ENCODE measurements at places on chromosomes 6 and 20.

DNA sequence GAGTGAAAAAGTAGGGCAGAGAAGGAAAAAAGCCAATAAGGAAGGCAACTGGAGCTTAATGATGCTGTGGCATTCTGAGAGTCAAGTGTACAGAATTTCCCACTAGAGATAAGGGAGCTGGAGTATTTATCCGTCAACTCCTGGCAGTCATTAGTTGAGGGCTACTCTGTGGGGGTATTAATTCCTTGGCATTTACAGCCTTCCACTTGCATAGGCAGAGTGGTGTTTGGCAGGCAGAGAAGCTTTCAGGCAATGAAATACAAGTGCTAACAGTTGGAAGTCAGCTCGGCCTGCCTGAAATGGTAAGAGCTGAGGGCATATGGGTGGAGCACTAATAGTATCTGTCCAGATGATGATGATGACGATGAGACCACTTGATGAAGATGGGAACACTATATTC is 207.3 kb upstream of the FLRT3 start:
- DNase-seq = no peak

DNA sequence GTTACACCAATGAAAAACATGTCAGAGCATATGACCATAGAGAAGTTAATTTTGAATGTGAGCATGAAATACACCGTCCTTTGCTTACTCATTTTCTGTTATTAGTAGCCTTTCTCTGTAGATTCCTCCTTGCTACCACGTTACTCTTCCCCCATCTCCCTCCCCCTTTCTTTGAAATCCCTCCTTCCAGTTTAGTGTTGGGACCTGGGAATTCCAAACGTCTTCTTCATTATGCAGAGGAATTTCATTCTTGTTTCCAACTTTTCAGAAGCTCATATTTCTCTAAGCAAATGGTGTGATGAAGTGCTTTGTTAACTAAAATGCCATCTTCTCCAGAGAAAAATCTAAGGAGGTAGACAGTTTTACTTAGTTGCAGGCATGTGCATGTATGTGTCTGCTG is 122.4 kb downstream of the MCHR2 start:
- DNase-seq = no peak

DNA sequence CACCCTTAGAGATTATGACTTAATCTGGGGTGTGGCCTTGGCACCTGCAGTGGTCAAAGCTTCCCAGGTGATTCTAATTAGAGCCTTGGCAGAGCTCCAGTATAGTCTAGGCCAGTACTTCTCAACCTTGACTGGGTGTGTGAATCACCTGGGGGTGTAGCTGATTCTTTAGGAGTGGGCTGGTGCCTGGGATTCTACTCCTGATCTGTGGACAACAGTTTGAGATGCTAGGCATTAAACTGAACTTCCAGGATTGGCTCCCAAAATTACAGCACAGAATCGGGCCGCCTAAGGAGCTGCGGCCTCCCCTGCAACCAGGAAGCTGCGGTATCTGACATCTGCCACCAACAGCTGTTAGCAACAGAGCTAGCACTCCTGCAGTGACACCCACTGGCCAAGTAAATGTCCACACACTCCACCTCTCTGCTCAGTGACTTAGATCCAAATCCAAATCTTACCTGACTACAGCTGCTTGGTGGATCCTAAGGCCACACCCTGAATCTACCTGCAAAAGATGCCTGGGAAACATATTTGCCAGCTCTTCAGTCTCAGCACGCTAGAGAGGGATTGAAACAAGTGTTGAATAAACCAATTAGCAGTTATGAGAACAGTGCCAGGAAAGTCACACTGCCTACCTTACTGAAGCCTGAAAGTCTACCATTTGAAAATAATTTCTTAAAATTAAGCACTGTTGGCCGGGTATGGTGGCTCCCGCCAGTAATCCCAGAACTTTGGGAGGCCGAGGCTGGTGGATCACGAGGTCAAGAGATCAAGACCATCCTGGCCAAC is 126.7 kb downstream of the UNC5CL start:
- no peak for DNase-seq

DNA sequence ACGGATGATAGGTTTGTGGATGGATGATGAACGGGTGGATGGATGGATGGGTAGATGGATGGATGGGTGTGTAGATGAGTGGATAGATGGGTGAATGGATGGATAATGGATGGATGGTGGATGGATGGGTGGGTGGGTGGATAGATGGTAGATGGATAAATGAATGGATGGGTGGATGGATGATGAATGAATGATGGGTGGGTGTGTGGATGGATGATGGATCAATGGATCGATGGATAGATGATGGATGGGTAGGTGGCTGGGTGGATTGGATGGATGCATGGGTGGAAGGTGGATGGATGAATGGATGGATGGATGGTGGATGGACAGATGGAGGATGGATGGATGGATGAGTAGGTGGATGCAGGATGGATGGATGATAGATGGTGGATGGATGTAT is 394.1 kb downstream of the TAF4 start:
- DNase-seq = no peak

DNA sequence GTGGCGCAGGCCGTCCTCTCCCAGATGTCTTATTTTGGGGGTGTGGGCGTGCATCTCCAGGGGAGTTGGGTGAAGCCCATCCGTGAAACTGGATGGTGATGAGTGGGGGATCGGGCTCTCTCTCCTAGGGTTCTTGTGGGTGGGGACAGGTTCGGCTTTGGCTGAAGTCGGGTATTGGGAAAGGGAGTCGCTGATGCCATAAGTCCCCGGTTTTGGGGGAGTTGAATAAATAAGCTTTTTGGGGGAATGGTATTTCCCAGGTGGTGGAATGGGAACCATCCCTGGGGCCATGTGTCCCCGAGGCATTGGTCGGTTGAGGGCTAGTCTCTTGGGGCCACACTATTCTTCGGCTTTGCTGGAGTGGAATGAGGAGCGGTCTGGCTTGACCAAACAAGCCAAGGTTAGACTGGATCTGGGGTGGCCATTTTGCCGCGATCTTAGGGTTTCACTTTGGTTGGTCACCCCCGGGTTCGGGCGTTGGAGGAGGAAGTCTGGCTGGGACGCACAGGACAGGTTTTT is 481 bp downstream of the ZNF133 start:
- no peak for DNase-seq

GRCh38 chr6:43913375-43914271 is 143.6 kb downstream of the VEGFA start:
- no peak for DNase-seq

GRCh38 chr20:48789185-48789668 is 38.6 kb downstream of the PREX1 start:
- DNase-seq = no peak

DNA sequence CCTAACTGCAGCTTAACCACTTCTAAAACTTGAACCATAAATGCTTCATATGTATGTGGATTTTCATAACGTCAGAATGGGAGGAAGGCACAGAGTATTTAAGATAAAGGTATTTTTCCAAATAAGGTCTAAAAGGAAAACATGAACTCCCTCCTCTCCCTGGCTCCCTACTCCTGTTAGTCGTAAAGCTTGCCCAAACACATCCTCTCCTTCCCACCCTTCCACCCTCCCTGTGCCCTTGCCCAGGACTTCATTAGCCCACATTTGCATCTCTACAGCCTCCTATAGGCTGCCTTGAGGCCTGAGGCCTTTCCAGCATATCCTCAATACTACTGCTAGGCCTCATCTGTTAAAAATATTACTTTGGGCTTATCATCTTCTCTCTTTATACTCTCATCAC is 17.1 kb upstream of the SMIM13 start:
- DNase-seq = no peak

DNA sequence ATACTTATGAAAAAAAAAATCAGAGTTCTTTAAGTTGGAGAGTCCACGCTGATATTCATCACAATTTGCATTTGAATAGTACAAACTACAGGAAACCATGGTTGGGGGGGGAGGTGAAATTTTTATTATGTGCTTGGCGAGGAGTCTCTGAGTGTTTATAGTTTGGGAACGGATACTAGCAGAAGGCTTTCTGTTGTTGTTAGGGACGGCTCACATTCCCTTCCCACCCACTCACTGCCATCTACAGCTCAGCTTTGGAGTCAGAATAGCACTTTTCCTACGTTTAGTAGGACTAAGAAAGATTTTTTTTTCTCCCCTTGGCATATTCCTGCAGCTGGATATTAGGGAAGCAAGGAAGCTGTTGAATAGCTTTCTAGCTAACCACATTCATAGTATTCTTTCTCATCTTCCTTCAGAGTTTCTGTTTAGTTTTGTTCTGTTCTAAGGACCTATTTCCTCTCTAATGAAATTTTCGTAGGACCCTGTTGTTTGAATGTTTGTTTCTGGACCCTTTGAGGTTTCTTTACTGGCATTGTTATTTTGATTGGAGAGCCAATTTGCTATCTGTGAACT is 235.1 kb upstream of the ZNF217 start:
- DNase-seq = no peak

GRCh38 chr6:52089758-52090348 is 2.4 kb upstream of the PKHD1 start:
- no peak for DNase-seq

GRCh38 chr6:33848484-33848883 is 44.7 kb upstream of the MLN start:
- DNase-seq = no peak

DNA sequence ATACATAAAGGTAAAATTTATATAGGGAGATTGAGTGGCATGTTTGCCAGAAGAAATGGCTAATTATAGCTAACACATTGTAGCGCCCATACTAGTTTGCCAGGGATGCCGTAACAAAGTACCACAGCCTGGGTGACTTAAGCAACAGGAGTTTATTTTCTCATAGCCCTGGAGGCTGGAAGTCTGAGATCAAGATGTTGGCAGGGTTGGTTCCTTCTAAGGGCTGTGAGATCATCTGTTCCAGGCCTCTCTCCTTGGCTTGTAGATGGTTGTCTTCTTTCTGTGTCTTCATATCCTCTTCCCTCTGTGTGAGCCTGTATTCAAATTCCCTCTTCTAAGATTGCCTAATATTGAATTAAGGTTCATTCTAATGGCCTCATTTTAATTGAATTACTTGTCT is 417.5 kb upstream of the OPRM1 start:
- no peak for DNase-seq

- DNase-seq = no peak
Observed at GRCh38 chr6:138989098-138989983, 1.3 kb upstream of the REPS1 start.

DNA sequence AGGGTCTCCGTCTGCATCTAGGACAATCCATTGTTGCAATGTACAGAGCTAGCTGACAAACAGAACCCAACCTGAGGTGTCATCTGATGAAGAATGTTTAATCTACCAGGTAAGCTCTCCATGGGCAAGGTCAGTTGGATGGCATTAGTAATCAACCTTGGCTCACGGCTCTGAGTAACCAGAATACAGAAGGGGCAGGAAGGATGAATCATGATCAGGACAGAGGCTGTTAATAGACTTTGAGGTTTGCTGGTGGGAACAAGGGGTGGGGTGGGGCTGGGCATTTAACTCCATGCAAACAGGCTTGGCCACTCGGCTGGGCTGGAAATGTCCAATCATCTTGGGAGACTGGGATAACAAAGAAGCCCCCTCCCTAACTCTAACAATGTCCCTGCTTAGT is 77.1 kb upstream of the MRPS10 start:
- no peak for DNase-seq

- no peak for DNase-seq
Observed at GRCh38 chr6:113893451-113893850, 36.3 kb downstream of the MARCKS start.

DNA sequence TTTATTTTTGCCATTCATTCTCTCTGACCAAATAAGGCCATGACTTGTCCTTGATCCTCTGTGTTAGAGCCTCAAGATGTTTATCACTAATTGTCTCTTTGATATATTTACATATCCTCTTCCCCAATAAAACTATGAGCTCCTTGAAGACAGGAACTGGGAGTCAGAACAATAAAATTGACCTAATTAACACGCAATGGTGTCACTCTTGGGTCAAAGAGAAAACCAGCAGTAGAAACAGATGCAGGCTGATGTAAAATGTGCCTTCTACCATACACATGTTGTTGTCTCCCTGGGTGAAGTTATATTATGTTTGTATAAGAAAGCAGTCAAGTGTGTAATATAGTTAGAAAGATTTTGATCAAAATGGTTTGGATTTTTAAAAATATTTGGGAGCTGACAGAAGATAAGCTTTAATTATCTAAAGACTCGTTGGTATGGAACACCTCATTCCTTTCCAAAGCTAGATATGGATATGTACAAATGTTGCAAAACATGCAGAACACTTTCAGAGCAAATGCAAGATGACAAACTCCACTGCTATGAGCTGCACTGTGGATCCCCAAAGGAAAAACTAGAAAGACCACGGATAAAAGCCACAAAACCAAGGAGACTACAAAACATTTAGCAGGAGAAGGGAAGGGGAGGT is 109.7 kb upstream of the STMND1 start:
- no peak for DNase-seq

GRCh38 chr20:62924442-62925075 is 1.7 kb downstream of the DIDO1 start:
- no peak for DNase-seq

DNA sequence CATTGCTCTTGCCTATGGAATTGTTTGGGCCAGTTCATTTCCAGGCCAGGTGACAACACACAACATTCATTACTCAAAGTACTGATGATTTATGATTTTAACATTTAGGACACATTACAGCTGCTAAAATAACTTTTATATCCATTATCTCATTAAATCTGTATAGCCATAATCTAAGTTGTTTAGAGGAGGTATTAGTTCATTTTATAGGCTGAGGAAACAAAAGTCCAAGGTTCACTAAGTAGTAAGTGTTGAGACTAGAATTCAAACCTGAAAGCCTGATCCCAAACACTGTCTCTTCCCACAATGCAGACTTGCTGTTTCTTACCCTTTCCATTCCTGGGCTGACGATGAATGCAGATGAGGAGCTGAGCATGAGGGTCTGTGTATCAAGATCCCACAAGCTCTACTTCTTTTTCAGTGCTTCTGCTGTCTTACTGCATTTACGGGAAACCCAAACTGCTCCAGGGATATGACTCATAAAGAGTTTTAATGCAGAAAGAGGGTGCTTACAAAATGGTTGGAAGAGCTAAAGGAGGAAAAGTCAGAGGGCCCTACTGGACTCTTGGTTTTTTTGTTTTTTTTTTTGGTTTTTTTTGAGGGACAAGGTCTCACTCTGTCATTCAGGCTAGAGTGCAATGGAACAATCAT is 17.9 kb downstream of the TENT5A start:
- DNase-seq = no peak

DNA sequence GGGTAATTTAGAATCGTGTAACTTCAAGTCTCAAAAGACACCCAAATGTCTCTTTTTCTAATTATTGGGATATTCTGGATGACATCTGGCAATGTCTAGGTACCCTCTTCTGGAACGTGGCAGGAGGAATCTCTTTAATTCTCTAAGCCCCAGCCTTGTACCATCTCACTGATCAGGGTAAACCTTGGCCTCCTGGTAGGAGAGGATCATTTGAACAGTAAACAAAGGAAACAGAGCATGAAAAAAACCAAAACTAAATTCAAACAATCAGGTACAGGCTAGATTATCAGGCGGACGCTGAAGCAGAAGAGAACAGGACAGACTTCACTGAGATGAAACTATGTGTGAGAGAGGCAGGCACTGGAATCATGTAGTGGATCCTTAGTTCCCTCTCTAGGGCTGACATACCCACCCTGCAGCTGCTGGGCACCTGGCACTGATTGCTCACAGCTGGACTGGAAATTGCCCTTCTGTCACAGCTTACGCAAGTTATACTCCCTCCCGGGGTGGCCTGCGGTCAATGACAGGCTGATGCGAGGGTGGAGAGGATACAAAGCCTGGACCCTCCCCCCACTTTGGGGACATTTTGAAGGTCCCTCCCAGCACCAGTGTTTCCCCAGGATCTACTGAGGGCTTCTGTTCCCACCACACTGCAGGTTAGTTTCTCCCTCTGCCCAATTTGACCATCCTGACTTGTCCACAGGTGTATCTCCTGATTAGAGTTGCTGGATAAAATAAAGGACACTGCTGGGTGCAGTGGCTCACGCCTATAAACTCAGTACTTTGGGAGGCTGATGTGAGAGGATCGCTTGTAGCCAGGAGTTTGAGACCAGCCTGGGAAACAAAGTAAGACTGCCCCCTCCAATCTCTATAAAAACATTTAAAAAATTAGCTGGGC is 20.6 kb upstream of the ZBTB24 start:
- no peak for DNase-seq

Measured in nucleus accumbens (tissue), 56 donors.